Amniotic stem cell (primary cell): ENCODE measurements at places on chromosomes 4 and X.

DNA sequence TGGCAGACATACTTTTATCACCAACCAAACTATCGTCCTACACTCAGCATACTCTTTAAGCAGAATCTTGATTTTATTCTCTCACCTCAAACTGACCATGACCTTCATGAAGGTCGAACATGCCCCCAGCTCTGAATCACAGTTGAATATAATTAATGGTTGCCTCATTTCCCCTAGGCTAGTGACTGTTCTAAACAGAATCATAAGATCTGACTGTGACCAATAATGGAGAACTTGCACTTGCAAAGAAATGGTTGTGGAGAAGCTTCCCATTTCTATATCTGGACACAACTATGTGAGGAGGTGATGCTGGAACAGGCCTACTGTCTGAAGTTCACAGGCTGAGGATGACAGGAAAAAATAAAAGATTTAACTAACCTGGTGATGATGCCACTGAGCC is 85.1 kb downstream of the PDGFC start:
- no peak for DNase-seq

DNA sequence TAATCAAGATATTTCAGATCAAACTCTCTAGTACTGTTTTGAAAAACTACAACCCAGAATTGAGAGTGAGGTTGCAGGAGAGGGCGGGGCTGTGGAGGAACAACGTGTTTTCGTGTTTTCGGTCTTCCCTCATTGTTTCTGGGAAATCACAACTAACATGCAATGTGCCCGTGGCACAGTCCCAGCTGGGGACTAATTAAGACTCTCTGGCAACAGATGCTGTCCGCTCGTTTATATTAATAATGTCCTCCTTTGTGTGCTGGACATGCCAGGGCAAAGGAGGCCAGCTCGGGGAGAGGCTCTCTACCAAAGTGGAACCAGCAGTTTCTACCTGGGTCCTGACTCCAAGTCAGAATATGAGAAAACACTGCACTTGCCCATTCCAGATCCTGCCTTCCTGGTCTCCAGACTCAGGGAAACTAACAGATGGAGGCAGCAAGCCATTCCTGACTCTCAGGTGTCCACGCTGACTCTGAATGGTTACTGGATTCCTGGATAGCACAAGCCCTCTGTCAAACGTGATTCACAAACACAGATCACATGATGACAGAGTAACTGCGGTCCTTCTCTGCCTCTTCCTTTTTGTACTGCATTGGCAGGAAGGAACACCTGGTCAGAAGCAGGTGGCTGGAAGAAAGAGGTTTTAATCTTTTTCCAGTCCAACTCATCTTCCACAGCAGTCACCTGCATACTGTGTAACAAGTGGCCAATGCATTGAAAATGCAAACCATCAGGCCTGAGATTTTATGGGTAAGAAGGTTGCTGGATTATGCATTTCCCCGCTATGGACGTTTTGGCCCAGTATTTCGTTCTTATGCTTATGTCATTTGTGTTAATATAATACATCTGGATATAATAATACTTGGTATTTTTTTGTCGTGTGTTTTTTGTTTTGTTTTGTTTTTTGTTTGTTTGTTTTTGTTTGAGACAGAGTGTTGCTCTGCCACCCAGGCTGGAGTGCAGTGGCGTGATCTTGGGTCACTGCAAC is 65.0 kb downstream of the COQ2 start:
- DNase-seq = no peak

DNA sequence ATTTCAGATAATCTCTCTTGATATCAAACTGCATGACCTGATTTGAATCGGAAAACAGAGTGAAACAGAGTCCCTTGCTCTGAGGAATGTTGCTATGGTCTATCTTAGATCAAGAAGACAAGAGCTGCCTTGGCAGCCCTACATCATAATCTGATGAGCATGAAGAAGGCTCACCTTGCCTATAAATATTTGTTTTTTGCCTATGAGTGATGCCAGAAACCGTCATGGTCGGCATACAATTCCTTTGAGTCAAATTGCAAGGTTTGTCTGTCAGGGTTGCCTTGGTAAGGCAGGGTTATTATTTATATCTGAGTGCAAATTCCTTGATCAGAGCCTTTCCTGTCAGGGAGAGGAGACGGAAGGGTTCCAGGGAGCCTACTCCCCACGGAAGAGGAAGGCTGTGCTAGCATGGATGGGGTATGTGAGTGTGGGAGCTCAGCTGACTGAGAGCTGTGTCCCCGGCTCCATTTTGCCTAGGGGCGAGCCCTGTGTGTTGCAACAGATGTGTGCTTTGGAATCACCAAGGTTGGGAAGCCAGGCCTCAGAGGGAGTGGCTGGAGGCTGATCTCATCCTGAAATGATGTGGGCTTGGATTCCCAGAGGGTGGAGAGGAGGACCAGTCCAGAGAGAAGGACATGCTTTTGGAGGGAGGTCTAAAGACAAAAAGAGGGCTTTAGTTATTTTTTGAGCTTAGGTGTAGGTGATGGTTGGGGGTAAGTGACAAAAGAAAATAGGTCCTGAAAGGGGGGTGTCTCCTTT is 43.6 kb downstream of the RTL9 start:
- peak; percentile 2 for DNase-seq

DNA sequence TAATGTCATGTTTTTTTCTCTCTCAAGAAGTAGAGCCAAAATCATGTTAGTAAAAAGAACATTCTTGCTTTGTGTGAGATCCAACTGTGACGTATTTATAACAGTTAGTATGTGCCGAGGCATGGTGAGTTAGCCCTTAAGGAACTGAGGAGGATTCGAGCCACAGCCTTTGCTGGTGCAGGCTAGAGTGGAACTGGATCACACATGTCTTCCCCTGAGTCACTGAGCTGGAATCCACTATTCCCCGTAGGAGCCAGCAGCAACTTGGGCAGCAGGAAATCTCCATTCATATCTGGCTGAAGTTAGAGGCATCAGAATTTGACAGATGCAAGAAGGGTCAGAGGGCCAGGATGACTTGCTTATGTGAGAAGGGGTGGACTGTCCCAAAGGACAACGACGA is 144.6 kb upstream of the KIT start:
- peak; percentile 27 for DNase-seq

- no peak for DNase-seq
Measured at GRCh38 chrX:118983513-118983912, 9.1 kb downstream of the LONRF3 start.

DNA sequence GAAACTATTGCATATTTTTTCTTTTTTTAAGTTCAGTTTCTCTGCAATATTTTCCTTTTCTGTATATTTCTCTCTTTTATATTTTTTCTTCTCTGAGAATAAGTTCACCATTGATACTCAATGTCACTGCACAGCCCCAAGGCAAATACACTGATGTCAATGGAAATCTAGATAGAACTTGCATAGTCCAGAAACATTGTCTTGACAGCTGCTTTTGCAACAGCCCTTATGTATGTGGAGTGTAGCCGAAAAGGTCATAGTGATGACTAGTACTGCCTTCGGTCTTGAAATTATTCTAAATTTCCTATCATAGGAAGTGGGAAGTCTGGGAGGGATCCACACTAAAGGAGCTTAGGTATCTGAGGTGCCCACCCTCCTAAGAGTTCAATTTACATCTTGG is 150.0 kb downstream of the SPOCK3 start:
- DNase-seq = no peak

GRCh38 chrX:3545901-3546300 is 167.5 kb downstream of the PRKX start:
- DNase-seq = no peak

DNA sequence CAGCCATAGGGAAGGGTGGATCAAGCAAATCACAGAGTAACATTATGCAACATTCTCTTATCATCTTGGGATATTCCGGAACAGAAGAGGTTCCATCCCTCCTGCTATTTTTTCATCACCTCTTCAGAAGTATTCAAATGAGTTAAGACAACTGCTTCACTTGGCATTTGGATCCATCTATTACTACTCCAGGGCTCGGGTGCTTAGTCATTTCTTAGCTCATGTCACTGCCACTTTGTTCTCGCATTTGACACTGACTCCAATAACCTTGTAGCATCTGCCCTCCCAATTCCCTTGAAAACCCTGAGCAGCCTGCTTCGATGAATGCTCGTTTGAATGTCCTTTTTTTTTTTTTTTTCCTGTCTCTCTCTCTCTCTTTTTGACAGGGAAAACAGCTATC is 114.9 kb downstream of the PPARGC1A start:
- DNase-seq = no peak

GRCh38 chrX:115233497-115234455 is at the start of gene LRCH2:
Gene LRCH2, minus strand, starts transcription at chrX:115234096. Its CDS starts 55 bp downstream, at chrX:115234041.
- DNase-seq = no peak

DNA sequence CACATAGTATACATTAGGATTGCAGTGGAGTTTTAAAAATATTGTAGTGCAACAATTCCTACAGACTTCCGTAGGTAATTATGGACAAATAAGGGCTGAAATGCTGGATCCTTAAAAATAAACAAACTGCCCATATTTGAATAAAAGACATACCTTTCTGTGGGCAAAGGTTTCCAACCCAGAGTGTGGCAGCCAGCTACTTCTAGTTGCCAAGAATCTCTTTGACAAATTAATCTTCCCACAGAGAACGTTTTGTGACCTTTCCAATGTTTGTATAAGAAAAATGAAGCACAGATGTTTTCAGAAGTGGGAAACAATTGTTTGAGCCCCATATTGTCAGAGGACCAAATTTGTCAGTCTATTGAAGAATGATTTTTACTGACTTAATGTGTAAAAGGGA is 21.1 kb downstream of the GRPR start:
- DNase-seq = no peak

- DNase-seq = no peak
Measured at GRCh38 chr4:186666750-186667149, 56.9 kb downstream of the FAT1 start.

DNA sequence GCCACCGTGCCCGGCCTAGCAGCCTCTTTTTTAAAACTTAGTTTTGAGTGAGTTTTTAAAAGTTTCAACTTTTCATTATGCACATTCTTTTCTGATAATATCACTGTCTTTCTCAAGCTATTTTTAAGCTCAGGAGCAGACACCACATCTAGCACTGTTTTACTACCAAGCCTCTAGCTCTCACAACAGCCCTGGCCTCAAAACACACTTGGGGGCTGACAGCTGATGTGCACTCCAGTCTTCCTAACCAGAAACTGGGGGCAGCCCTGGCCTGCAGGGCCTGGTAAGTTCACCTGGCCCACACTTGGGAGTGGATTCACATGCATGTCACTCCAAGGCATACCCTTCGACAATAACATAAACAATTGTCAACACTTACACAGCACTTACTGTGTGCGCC is 34.0 kb downstream of the CENPU start:
- no peak for DNase-seq
